Activated CD4-positive, alpha-beta T cell treated with anti-CD3 and anti-CD28 coated beads for 4 hours (primary cell): ENCODE measurements at places on chromosomes 2 and 18.

DNA sequence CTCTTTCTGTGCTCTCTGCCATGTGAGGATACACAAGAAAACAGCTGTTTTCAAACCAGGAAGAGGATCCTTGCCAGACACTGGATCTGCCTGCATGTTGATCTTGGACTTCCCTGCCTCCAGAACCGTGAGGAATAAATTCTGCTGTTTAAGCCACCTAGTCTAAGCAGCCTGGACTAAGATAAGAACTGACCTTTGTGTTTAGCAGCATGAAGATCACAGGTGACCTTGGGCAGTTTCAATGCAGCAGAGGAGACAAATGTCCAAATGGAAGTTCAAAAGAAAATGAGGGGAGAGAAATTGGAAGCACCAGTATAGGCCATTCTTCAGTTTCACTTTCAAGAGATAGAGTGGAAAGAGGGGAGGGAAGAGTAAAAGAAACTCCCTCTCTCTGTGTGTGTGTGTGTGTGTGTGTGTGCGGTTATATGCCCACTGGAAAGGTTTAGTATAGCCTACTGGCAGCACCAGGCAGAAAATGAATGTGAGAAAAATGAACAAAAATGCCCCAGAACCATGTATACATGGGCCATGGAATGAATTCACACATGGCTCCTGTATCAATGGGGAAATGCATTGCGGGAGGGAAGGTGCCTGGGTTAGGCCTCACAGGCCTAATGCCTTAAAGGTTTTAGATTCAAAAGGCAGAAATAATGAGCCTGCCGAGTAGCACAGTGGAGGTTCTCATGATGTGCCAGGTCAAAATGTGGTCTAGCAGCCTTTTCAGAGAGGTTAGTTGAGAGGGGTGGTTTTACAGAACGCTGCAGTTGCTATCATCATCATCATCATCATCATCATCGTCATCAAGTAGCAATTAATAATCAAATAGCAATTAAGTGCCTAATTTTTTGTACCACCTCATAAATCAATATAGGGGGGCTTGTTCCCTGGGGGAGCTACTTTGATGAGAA is 1.1 kb upstream of the CERS6 start:
- DNase-seq = no peak

DNA sequence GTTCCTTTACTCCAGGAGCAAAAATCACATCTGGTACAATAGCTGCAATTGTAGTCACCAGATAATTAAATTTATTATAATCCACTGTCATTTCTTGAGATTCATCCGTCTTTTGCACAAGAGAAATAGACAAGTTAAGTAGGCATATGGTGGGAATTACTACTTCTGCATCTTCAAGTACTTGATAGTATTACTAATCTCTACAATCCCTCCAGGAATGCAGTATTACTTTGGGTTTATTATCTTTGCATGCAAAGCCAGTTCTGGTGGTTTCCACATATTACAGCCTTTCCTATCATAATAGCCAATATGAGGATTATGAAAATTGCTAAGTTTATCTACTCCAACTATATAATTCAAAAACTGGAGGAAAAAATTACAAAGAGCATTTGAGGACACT is 254.1 kb downstream of the IKZF2 start:
- no peak for DNase-seq

DNA sequence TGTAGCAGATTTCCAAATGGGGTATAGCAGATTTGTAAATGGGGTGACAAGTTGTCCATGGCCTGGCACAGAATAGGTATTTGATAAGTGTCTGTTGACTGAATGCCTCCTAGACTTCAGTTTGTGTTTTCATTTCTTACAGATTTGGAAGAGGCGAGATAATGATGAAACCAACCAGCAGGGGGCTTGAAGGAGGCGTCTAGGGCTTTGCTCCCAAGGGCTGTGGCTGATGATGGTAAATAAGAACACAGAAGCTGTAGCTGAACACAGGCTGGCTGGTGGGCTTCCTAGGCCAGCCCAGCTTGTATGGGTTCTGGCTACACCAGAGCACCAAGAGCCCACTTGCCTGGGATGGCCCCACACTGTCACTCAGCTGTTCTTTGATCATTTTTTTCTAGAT is 19.4 kb downstream of the SFTPB start:
- DNase-seq = no peak

GRCh38 chr18:68103561-68103960 is 587.0 kb upstream of the DSEL start:
- no peak for DNase-seq

DNA sequence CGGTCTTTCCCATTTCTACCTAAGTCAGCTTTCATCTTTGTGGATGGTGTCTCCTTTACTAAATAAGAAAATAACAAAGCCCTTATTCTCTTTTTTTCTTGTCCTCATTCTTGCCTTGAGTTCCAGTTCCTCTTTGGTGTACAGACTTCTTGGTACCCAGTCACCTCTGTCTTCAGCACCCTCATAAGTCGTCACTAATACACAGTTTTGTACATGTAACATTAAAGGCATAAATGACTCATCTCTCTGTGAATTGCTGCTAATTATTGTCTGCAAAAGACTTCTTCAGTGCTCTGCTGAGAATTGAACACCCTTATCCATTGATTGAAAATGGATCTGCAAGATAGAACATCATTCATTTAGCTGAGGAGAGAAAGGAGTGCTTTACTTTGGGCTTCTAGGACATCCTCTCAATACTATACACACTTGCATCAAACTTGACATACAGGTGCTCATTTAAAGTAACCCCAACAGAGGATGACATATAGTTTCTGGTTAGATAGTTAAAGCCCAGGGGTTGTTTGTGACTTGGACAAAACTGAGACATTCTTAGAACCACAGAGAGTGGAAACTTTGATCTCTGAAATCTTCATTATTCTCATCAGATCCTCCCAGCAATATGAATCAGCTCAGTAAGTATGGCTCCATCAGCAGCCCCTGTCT is 97.0 kb downstream of the XRCC5 start:
- no peak for DNase-seq

DNA sequence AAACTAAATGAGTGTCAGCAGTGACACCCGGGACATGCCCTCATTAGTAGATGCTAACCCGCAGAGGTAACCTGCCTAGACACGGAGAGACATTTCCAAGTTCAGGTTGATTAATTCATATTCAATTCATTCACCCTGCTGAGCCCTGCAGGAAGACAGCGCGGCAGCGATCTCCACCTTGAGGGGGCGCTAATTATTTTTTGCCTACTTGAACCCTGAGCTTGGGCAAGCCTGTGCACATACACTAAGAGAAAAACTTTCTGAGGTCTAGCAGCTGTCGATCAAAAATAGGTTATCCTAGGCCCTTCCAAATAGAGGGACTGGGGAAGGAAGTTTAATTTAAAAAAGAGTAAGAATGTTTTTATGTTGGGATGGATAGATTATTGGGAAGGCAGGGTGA is 1.3 kb upstream of the LYPD6 start:
- DNase-seq = no peak

- peak; percentile 33 for DNase-seq
Measured at GRCh38 chr18:2905854-2906703, 59.3 kb downstream of the EMILIN2 start.

DNA sequence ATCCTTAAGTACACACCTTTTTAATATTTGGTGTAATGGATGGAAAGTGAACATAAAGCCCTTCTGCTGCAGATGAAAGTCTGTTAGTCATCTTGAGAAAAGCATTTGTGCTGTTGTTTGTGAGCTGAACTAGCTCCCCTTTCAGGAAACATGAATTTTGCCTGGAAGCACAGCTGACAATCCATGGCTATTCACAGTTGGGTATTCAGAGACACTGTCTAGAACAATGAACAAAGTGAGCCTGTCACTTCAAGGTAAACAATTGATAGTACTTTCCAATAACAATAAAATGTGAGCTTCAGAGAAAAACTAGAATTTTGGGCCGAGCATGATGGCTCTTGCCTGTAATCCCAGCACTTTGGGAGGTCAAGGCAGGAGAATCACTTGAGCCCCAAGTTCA is 6.8 kb upstream of the EFHD1 start:
- no peak for DNase-seq

GRCh38 chr2:75894170-75894569 is 183.5 kb upstream of the GCFC2 start:
- DNase-seq = no peak

- DNase-seq = no peak
Measured at GRCh38 chr2:156448766-156449165, 12.6 kb downstream of the GPD2 start.

GRCh38 chr2:170928036-170928823 is 823 bp upstream of the GORASP2 start:
- DNase-seq = peak; percentile 5

GRCh38 chr2:58032764-58033080 is 13.9 kb upstream of the VRK2 start:
- DNase-seq = no peak

DNA sequence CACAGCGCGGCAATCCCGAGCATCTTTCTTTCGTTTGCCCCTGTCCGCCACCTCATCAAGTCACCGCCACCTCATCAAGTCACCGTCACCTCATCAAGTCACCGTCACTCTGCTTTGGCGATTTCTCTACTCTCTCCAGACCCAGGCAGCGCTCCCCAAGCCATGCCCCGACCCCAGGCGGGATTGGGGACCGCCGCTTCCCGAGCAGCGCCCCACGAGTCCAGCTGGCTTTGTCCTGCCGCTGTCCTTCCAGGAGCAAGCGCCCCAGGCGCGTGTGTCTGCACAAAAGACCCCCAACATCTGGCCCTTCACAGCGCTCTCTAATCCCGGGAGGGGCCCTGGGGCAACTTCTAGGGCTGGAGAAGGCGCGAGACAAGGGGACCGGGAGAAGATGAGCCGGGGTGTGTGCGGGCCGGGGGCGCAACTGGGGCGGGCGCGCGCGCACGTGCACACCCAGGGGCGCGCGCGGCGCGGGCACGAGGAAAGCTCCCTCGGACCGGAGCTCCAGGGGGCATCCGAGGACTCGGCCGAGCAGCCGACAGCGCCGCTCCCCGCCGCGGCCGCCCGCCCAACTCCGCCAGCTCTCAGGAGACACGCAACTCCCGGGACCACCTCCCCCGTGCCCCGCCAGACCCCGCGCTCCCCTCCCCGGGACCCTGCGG is 633 bp upstream of the RNF152 start:
- DNase-seq = peak; percentile 1

GRCh38 chr18:74166386-74166785 is 18.1 kb downstream of the TIMM21 start:
- no peak for DNase-seq

GRCh38 chr2:166314022-166314759 is 61.6 kb downstream of the SCN9A start:
- DNase-seq = no peak

DNA sequence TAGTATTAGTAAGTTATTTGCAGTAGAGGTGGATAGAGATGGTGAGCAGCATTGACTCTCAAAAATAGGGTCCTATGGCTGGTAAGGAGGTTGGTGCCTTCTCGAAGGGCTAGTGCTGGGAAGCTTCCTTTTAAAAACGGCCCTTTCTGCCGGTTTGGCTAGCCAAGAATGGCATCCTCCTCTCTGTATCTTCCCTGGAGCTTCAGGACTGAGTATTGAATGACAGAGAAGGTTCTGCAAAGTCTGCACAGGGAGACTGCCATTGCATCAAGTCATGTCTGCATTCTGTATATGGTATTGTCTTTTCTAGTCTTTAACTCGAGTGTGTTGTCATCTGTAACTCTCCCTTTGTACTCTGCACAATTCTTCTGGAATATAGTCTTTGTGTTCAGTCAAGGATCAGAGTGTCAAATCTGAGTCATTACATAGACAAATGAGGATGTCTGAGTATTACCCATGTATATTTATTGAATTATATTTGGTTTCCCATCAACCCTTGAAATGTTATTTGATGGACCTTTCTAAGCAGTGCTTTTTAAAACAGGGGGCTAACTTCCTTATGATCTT is 1.1 kb downstream of the LDLRAD4 start:
- DNase-seq = no peak

DNA sequence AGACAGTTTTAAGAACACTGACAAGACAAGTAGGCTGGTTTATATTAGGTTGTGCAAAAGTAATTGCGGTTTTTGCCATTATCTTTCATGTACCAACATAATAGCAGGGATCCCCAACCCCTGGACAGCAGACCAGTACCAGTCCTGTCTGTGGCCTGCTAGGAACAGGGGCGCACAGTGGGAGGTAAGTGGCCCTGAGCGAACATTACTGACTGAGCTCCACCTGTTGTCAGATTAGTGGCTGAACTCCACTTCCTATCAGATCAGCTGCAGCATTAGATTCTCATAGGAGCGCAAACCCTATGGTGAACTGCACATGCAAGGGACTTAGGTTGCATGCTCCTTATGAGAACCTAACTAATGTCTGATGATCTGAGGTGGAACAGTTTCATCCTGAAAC is 921.9 kb downstream of the CCDC85A start:
- no peak for DNase-seq

DNA sequence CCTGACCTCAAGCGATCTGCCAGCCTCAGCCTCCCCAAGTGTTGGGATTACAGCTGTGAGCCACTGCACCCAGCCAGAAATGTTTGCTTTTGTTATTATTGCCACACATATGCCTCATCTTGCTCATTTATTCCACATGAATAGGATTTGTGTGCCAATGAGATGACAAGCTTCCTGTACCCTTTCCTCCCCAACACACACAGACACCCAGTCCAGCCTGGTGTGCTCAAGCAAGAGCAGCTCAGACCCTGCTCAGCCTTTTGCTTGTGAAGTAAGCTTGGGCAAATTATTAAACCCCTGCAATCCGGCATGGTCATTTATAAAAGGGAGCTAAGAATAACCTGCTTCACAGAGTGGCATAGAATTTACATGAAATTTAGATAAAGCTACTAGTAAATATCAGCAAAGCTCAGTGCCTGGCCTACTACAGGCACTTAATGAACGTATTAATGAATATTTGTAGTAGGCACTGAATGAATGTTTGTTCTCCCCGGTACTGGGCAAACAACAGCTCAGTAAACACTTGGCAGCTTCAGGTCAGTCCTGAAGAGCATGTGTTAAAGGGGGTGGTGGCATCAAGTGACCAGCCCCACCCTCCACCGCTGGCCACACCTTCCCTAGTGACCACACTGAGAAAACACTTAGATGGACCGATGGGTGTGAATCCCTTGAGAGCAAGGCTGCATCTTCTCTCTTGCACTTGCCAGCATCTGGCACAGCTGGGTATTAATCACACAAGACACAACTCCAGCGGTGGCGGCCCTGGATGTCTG is 280.2 kb downstream of the SRBD1 start:
- no peak for DNase-seq

DNA sequence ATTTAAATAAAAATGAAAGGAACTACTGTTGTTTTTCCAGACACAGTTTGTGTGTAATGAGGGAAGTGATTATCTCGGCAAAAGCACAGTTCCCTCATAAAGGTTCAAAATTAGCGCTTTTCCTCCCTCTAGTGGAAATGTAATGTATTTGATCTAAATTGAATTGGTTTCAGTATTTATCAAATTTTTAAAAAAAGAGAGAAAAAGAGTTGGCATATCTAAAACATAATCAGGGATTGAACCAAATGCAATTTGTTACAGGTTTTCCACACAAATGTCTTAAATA is 37.5 kb downstream of the CMPK2 start:
- DNase-seq = no peak

GRCh38 chr18:32167980-32168730 is 21.7 kb upstream of the MEP1B start:
- no peak for DNase-seq

GRCh38 chr2:239789711-239790110 is 235.4 kb downstream of the NDUFA10 start:
- no peak for DNase-seq
